NCI-H2107 (cell line): ENCODE measurements at places on chromosomes 3 and 15.

- no peak for DNase-seq
Observed at GRCh38 chr15:47870300-47870955, 153.1 kb downstream of the SEMA6D start.

DNA sequence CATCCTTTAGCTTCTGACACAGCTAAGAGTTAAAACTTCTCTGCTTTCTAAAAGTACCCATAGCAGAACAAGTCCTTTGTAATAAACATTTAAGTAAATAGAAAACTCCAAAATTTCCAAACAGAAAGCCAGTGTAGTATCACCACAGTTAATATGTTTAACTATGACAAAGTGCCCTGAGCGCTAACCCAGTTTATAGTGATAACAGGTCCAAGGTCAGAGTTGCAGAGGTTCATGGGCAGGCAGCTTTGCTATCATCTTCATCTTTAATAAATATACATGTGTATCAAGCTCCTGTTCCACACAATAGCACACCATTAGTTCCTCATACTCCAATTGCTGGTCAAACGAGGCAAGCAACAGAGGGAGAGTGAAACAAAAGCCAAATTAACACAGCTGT is 12.4 kb upstream of the TOP2B start:
- no peak for DNase-seq

DNA sequence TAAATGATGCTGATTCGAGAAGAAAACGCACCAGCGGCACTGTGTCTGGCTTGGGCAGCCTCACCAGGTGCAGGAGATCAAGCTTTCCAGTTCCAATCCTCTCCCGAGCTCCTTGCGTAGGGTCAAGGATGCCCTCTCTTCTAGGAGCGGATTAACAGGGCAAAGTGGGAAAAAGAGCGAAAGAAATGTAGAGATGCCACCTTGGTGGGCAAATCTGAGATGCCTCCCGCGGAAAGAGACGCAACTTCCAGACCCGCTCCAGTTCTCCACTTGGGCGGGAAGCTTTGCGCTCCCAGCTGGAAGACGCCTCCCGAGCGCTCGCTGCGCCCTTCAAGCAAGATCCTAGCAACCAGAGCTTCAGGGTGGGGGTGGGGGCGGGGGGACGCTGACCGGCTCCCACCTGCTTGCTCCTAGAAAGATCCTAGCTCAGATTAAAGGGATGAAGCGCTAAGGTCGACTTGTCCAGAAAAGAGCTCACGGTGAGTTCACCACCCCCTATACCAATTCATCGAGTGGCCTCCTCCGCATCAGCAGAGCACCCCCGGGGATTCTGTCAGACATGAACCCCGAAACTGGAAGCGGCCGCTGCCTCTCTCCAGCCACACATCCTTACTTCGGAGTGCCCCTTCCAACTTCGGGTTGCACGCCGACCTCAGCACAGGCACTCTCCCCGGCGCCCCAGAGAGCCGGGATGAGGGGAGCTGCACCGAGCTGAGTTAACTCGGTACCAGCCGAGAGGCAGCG is 769 bp downstream of the TAFA4 start:
- DNase-seq: no peak

GRCh38 chr15:77446840-77447390 is 26.2 kb downstream of the HMG20A start:
- no peak for DNase-seq

- no peak for DNase-seq
Observed at GRCh38 chr3:59481776-59482400, 432.1 kb upstream of the CFAP20DC start.

DNA sequence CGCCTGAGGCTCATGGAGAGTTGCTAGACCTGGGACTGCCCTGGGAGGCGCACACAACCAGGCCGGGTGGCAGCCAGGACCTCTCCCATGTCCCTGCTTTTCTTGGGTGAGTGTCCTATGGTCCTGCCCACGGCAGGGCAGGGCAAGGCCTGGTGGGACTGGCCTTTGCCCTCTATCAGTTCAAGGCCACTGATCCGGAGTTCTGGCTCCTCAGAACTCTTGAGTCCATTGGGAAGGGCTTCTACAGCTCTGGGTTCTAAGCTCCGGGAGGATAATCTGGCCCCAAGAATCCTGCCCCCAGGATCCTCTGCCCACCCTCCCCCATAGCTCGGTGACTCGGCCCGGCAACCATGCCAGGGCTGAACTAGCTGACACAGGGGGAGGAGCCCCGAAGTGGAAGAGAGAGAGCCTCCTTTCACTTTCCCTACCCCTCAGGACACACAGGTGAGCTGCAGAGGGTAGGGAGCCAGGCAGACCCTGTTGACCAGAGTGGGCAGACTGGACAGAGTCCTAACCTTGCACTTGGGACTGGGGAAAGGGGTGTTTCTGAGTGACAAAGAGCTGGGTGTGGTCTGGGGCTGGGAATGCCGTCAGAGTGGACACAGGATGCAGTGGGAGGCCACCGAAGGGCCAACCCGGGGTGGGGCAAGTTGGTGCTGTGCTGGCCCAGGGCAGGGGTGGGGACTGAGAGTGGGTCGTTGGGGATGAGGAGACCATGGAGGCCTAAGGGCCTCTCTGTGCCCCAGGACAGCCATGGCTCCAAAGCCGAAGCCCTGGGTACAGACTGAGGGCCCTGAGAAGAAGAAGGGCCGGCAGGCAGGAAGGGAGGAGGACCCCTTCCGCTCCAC is 664 bp downstream of the PARP3 start:
- DNase-seq: no peak
